ENCODE measurements at places on chromosomes 5 and 9. TPM values are rescaled to one million over a fixed set of nuclear protein-coding genes. Genes with fewer than 3 reads are reported as not detected.

The PCDHGB2 gene
- total RNA-seq = 0.38 TPM

The GMCL2 gene
- total RNA-seq = not detected

The WNT8A gene
- total RNA-seq = not detected

The HAPLN1 gene
- not detected for total RNA-seq

The ITGA1 gene
- total RNA-seq = 20.2 TPM

DNA sequence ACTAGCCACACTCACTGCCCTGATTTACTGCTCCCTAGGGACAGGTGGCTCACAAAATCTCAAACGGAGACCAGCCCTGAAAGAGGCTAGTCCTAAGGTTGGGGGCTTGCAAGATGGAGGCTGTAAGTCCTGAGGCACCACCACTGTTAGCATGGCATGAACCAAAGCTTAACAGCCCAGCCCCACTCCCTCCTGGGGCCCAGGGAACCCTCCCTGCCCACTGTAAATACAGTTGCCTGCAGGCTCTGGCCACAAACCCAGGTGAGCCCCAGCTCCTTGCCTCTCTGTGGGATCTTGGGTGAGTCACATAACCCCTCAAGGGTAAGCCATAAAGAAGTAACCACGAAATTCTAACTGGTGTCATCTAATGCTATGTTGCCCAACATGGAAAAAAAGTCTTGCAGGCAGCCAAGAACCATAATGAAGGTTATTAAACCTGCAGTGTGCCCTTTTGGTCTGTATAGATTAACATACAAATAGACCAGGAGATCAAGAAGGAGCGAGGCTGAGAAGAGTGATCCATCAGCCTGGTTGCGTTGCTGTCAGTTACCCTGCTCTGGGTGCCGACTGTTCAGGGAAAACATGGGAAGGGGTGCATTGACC lies 1.7 kb upstream of the POMT1 start:
- no peaks in the 10 kb centered on the region for H3K27me3 ChIP-seq
- H3K4me3 ChIP-seq = no peak overlapping the region
- H3K36me3 ChIP-seq = peaks cover 43% of the 10 kb centered on the region
- no peak overlapping the region for H3K27ac ChIP-seq

DNA sequence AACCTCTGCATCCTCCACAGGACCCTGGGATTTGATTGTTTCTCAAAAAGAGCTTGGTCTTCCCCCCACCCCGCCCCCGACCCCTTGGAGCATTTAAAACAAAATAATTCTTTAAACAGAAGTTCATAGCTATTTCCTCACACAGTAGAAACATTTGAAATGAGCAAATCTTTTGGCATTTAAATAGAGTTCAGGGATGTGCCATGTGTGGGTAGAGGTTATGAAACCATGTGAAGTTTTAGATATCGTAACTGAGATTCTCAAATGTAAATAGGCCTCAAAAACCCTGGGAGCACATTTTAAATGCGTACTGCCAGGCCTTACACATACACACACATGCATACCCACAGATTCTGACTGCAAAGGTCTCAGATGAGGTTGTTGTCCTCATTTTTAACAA lies 66.5 kb downstream of the EPB41L4B start:
- peaks cover 12% of the 10 kb centered on the region for H3K4me1 ChIP-seq
- H3K36me3 ChIP-seq = no peaks in the 10 kb centered on the region
- no peak overlapping the region for H3K4me3 ChIP-seq

GRCh38 chr9:95025213-95026147 lies 292.0 kb downstream of the FANCC start:
- peak overlapping the region; percentile 95 for H3K27ac ChIP-seq
- H3K4me1 ChIP-seq = peaks cover 71% of the 10 kb centered on the region
- peaks cover 53% of the 10 kb centered on the region for H3K36me3 ChIP-seq
- peak; percentile 80 for DNase-seq
- no peaks in the 10 kb centered on the region for H3K27me3 ChIP-seq
- peak overlapping the region; percentile 41 for H3K4me3 ChIP-seq

- DNase-seq = no peak
- H3K36me3 ChIP-seq = peaks cover 23% of the 10 kb centered on the region
- H3K27me3 ChIP-seq = no peaks in the 10 kb centered on the region
- H3K4me3 ChIP-seq = no peak overlapping the region
- no peak overlapping the region for H3K27ac ChIP-seq
These were observed 113.4 kb downstream of the NR3C1 start for GRCh38 chr5:143290125-143290524.

DNA sequence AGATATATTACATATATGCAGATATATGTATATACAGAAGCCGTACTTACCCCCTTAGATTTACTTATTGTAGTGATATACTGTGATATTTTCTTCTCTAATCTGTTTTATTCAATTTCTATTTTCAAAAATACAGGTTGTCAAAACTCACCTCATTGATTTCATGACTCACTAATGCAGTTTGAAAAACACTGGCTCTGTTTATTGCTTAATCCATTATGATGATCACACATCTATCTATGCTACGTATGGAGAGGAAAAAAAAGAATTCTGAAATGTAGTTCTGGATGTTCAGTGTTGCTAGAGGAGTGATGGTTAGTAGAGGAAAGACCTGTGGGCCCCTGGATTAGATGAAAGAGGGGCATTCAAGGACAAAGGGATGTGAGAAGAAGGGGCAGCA lies 121.0 kb upstream of the RPS23 start:
- H3K4me1 ChIP-seq = peaks cover 29% of the 10 kb centered on the region
- DNase-seq = no peak
- no peak overlapping the region for H3K4me3 ChIP-seq
- H3K36me3 ChIP-seq = no peaks in the 10 kb centered on the region
- no peaks in the 10 kb centered on the region for H3K27me3 ChIP-seq
- H3K27ac ChIP-seq = no peak overlapping the region

All from Calu3 (cell line).